Activated CD8-positive, alpha-beta memory T cell treated with anti-CD3 and anti-CD28 coated beads for 36 hours (primary cell): ENCODE measurements at places on chromosomes 16 and 17. TPM values are rescaled to one million over a fixed set of nuclear protein-coding genes. Genes with fewer than 3 reads are reported as not detected.

Gene KRTAP9-8
- not detected for total RNA-seq

Gene CDH15
- not detected for total RNA-seq

Gene GPRC5B
- not detected for total RNA-seq

Gene HBA2
- not detected for total RNA-seq

Gene LRRC36
- total RNA-seq, result 1.1 TPM

Gene PROCA1
- total RNA-seq, result 4.8 TPM

Gene TELO2
- total RNA-seq, result 88.2 TPM

Gene ITGAX
- total RNA-seq, result 5.3 TPM

Gene TP53TG3C
- total RNA-seq, result not detected

Gene CCL16
- total RNA-seq, result not detected

Gene SMURF2
- total RNA-seq, result 19.4 TPM

Gene PERCC1
- total RNA-seq, result 0.34 TPM

Gene MYH2
- not detected for total RNA-seq

Gene NHLRC4
- total RNA-seq, result 0.27 TPM

Gene TM4SF5
- not detected for total RNA-seq

Gene ZNF597
- total RNA-seq, result 1.9 TPM

Gene KRTAP4-6
- total RNA-seq, result not detected

Gene SULT1A2
- 0.23 TPM for total RNA-seq

Gene RCVRN
- total RNA-seq, result not detected
